Tongue (tissue), 3 donors: ENCODE measurements at places on chromosomes 2 and 18.

DNA sequence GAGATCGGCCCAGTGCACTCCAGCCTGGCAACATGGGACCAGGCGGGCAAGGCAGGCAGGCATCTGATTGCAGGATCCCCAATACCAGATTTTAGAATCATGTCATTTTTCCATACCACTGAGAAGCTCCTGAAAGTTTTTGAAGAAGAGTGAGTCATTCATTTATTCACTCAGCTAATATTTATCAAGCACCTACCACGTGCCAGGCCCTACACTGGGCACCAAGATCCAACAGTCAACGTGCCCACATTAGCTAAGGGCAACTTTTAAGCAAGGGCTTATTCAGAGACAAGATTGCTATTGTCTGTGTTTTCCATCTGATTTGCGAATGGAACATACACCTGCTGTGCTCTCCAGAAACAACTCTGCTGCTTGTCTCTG is 126.8 kb upstream of the LGALSL start:
- no peak for DNase-seq

DNA sequence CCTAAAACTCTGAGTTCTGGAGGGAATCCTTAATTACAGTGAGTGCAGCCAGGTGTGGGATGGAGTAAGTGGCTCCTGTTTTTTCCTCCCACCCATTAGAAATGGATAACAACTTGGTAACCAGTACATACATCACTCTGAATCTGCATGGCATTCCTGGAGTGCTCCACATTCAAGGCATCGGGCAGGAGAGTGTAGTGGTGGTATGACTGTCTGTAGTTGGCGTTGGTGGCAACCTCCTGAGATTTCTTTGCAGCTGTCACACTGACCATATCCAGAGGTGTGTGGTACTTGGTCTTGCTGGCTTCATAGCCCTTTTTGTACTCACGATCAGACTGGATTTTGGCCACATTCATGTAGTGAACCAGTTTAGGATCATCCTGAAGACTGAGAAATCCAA is 68.3 kb downstream of the NEB start:
- no peak for DNase-seq

DNA sequence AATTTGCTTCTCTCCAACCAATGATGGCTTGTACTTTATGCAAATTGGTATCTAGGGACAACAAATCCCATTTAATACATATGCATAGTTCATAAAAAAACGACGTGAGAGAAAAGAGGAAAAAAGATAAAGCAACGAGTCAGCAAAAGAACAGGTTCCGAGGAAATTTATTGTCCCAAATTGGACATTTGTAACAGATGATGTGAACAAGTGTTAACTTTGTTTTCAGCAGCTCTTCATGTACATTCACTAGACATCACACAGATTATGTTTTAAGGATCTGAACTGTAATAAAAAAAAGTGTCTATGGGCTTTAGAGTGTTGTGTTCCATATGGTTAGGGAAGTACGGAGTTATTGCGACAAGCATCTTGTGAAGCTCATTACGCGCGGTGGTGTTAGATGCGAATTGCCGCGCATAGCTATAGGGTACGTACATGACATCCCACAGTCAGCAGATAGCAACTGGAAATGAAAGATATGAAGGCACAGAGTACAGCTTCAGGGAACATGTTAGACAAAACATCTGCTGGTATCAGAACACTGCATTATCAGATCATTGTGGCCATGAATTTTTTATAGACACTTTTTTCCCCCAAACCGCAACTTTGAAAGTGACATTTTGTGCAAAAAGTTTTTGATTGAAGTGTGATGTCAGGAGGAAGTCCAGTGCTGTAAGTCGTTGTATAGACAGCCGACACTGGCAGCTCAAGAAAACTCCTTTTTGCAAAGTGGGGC is 1073.1 kb upstream of the FANCL start:
- DNase-seq, result no peak

DNA sequence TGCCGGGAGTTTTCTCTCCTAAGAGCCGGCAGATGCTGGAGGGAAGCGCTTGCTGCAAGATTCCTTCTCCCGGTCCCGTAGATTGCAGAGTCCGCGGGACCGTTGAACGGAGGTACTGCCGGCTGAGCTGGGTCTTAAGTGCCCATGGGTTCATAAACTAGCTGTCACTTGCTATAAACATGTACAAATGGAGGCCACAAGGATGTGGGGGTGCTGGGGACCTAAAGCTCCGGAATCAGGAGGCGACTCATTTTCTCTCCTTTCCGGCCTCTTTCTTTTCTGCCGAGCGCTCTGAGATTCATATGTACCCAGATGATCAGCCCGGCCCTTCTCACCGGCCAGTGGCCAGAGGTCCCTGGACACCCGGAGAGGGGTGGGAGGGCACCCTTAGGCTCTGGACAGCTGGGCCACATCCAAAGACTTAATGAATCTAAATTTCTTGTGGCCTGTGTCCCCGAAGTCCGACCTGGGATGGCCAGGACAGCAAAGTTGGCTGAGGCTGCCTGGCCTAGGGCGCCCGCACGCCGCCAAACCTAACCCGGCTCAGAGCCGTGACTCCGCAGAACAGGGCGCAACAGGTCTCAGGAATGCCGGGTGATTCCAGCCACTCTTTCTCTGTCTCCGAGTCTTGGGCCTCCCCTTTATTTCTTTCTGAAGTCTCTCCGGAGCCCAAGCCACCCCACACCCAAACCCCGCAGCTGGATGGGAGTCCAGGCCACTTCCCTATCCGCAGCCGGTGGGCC is 2.4 kb upstream of the PAX3 start:
- DNase-seq, result no peak

- no peak for DNase-seq
Observed at GRCh38 chr2:134406311-134406710, 152.4 kb downstream of the MGAT5 start.

GRCh38 chr2:187057466-187057865 is 208.5 kb upstream of the ZSWIM2 start:
- DNase-seq, result no peak

DNA sequence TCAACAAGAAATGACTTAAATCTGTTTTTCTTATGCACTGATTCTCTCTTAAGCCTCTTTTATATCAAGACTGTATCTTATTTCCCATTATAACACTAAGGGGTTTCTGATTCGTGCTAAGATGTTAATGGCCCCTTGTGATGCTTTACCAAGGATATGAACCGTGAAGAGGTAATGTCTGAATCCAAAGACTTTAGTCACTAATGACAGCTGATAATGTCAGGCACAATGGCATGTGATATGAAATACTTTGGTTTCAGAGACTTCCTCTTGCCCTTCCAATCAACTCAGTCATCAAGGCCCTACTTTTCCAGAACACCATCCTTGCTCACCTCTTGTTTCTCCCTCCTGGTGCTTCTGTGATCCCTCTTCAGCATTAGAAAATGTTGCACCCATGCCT is 262.8 kb downstream of the KCNE4 start:
- DNase-seq, result no peak

GRCh38 chr2:236257575-236257974 is 6.6 kb downstream of the ASB18 start:
- DNase-seq, result no peak

GRCh38 chr18:74878267-74878666 is 280.6 kb downstream of the ZNF407 start:
- DNase-seq, result no peak

DNA sequence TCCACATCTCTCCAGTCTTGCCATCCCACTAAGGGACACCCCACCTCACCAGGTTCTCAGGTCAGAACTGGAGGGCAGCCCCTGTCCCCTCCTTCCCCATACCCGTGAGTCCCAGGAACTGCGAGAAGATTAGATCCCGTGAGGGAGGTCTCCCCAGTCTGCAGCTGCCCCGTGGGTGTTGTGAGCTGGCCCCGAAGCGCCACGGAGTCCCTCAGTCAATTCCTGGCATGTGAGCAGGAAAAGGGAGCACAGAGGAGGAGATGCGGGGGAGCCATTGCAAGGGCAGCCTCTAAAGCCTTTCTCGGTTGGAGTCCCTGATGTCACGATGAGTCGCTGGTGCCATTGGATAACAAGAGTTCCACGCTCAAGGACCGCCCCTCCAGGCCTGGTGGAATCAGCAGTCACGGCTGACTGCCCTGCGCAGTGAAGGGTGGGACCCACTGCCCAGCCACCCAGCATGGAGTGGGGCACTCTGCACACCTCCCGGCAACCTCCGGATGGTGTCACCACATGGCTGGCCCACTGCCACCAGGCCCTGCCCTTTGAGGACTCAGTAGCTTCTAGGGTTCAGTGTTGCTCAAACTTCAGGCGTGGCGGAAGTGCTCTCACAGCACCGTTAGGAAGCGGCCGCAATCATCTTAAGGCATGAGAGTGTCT is 434.9 kb upstream of the MYT1L start:
- DNase-seq, result no peak

DNA sequence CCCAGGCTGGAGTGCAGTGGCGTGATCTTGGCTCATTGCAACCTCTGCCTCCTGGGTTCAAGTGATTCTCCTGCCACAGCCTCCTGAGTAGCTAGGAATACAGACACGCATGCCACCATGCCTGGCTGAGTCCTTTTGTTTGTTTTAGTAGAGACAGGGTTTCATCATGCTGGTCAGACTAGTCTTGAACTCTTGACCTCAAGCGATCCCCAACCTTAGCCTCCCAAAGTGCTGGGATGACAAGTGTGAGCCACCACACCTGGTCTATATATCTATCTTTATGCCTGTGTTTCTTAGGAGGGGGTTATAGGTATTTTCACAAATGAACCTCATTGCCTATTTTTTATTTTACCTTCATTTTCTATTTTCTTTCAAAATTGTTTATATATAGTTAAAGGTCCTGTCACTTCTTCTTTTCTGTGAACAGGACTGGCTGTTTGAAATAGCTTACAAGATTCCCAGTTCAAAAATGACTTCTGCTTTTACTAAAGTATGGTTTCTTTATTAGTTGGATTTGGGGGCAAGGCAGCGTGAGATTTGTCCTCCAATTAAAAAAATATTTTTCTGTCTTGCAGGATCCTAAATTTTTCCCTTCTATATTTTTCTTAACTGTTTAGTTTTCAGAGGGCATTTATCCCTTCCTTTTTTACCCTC is 16.4 kb upstream of the MARCHF7 start:
- no peak for DNase-seq

DNA sequence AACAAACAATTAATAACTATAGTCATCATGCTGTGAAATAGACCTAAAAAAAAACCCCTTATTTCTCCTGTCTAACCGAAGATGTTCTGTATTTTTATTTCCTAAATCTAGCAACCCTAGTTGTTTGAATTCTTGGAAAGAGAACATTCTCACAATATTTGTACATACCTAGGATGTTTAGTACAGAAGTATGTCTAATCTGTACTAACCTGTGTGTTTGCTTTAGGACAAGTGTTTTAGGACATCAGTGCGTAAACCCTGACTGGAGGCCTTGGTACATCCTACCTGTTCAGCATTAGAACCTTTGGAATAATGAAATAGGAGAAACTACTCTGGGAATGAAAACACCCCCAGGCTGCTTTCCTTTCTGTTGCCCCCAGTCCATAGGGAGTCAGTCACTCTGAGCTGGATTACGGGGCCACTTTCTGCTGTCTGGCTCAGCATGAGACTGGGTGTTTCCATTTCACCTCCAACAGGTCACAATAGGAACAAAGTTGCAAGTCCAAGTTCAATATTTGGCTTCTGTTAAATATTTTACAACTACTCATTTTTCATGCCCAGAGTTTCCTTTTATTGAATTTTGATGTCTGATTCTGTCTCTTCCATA is 114.7 kb downstream of the MTX2 start:
- no peak for DNase-seq

DNA sequence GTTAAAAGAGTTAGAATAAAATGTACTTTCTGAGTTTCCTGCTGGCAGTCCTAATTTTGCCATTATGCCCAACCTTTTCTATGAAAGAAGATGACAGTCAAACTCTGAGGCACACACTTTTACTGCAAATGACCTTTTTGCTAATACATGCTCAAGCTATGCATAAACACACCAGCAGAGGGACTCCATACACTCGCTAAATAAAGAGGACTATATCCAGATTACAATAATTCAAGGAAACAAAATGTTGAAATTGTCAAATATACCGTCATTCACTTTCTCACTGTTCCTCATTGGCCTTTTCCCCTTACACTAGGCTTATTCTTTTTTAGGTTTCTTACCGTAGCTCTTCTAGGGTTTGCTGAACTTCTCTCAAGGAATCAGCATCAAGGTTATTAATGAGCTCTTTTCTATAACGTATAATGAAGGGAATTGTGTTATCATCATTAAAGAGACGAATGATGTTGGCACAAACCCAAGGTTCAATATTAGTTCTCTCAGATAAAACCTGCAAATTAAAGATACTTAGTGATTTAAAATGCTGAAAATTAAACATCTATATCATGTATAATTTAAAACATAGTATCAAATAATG is 25.7 kb downstream of the SRBD1 start:
- peak; percentile 58 for DNase-seq

- no peak for DNase-seq
Observed at GRCh38 chr2:88096708-88097107, 29.1 kb downstream of the SMYD1 start.

DNA sequence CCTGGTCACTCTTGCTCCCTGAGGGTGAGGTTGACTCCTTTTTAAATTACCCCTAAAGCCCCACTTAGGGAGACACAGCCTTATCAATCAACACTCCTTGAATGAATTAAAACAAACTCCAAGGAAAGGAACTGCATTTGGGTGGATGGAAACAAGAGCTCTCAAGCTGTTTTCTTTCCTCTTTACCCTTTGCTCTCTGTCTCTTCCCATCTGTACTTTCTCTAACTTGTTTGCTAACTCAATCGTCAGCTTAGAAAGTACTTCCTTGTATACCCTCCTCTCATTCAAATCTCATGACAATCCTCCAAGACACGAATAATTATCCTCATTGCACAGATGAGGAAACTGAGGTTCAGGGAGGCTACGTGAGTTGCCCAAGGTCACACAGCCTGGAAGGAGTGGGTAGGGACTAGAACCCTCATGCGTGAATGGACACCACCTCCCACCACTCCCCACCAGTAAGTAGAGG is 32.7 kb downstream of the ZFP36L2 start:
- DNase-seq, result no peak

DNA sequence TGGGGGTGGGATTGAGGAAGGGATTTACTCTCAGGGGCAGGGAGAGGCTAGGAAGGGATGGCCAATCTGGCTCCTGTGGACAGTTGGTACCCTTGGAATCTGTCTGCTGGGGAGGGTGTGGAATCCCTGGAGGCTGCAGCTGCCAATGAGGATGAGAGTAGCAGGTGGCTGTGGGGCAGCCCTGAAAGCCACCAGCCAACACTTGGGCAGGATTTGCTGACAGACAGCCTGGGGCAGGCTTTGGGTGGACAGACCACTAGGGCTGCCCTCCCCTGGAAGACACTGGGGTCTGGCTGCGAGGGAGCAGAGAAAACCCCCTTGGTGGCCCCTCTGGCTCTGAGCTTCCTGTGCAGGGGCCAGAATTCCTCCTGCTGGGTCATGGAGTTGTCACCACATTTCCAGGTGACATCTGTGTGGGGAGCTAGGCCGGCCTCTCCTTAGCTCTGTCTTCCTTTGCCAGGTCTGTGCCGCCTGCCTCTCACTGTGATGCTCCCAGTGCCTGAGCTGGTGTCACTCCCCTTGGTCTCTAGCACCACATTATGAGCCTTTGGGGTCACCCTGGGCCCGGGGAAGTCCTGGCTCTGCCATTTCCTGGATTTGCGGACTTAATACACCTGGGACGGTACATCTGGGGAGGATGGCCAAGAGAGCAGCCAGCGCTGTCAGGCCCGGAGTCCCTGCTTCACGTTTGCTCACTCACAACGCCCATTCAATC is 13.4 kb upstream of the ARHGEF4 start:
- DNase-seq, result peak; percentile 51
